GM12865 (cell line): ENCODE measurements at places on chromosomes 3 and 15.
A peak's percentile ranks its signal among the peaks of the same experiment; 100 is the strongest.

DNA sequence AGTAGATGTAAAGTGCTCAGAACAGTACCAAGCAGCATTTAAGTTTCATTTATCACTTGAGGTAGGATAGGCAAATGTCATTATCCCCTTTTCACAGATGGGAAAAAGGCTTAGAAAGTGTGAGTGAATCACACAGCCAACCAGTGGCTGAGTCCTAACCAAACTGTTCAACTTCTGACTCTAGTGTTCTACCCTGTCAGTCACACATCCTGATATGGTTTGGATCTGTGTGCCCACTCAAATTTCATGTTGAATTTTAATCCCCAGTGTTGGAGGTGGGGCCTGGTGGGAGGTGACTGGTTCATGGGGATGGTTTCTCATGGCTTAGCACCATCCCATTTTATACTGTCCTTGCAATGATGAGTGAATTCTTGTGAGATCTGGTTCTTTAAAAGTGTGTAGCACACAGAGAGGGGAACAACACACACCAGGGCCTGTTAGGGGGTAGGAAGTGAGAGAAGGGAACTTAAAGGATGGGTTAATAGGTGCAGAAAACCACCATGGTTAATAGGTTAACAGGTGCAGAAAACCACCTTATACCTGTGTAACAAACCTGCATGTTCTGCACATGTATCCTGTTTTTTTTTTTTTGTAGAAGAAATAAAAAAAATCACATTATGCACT, 304.7 kb downstream of the SUCLG2 start:
- peak; percentile 54 for DNase-seq

GRCh38 chr3:109117939-109118338, at the start of gene MORC1:
TSS of gene MORC1 (minus strand) at chr3:109118134. CDS start at chr3:109118059, 75 bp downstream.
- no peak for DNase-seq

DNA sequence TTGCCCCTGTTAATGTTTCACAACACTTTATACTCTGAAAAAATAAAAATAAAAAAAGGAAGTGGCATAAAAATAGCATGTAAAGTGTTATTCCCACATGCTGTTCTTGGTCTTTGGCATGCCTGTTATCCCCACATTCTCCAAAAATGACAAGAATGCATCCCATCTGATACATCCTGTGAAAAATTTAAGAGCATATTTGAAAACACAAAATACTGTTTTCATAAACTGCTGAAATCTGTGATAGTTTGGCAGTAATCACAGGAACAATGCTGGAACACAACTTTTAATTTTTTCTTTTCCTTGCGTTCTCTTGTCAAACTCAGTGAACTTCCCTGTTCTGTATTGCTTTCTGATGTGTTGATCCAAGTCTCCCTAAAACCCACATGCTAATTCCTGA, 288.8 kb downstream of the ROBO2 start:
- DNase-seq = no peak

GRCh38 chr3:12724794-12725193, 34.3 kb downstream of the TMEM40 start:
- no peak for DNase-seq

GRCh38 chr3:184423561-184423960, 43.7 kb downstream of the CHRD start:
- no peak for DNase-seq

GRCh38 chr15:81133782-81134461, at the start of gene CFAP161:
TSS of gene CFAP161 (plus strand) at chr15:81134270. CDS start at chr15:81134330, 60 bp downstream.
- no peak for DNase-seq

DNA sequence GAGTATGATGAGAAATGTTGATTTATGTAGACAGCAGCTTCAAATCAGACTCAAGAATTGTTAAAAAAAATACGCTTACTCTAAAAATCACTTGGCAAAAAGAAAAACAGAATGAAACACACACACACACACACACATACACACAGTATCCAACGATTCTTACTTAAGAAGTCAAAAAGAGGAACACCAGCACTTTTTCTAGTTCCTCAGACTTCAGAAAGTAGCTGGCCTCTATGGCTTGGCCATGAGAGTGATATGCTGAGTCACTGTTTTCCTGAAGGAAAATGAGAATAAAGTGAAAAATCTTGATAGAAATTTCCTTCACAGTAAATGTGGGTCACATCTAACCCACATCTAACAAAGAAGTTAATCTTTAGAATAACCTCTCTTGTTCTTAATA, 22.1 kb downstream of the CNTN3 start:
- no peak for DNase-seq

DNA sequence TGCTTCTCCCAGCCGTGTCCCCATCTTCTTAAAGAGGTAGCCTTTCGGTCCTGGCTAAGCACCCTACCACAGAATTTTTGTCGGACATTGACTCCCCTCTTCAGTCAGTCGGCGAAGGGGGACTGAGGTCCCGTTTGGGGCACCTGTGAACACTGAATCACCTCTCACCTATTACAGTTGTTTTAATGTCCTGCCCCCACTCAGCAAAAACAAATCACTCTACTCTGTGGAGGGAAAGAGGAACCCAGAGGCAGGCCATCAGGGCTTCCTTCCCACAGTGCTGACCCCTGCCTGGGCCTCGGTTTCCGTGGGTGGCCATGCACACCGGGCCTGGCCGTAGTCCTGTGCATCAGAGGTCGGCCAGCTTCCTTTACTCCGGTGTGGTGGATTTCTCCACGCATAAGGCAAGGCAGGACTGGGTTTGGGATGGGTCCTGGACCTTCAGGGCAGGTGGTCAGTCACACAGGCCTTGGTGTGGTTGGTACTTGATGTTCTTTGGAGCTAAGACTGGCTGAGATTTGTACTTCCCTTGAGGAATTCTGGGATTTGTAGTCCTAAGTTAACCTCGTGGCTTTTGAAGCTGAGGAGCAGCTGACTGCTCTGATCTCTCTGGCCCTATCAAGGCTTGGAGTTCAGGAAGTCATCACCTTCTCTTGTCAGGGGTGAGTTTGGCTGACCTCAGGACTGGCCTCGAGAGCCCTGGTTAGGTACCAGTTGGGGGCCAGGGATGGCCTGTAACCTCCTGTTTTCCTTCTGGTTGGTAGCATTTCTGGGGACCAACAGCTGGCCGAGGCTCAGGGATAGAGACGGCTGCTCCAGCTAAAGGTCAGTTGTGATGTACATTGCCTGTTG, 627 bp upstream of the FAM131A start:
- DNase-seq = no peak

DNA sequence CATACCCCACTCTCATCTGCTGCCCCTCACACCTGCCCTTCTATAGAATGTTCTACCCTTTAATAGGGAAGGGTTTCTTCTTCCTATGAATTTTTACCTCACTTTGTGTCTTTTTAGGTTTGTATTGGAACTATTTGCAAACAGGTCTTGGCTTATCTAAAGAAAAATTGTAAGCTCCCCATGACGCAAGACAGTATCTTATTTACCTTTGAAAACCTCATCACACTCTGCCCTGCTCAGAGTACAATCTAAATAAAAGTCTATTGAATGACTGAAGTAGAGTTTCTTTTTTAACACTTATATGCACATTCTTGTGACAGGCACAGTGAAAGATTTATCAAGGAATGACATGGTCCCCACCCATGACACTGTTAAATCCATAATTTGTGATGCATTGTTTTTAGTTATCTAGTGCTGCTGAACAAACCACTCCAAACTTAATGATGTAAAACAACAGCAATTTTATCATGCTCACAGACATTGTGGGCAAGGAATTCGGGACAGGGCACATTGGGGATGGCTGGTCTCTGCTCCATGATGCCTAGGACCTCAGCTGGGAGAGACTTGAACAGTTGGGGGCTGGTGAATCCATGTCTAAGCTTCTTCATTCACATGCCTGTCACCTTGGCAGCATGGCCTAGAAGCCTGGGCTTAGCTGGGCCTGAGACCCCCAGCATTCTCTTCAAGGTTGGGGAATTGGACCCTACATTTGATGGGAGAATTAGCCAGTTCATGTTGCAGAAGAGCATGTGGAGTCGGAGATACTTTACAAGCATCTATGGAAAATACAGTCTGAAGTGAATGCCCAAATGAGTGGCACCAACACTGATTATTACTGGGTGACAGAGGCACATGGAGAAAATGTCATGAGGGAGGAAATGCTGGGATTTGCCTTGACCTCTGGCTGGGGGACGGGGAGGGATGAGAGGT, 252.2 kb upstream of the CTDSPL start:
- DNase-seq = no peak

GRCh38 chr15:48963524-48964113, at the start of gene SHC4:
TSS of gene SHC4 (minus strand) at chr15:48963919. CDS start at chr15:48963015, 904 bp downstream.
- peak; percentile 53 for DNase-seq

- no peak for DNase-seq
These were observed 33.0 kb downstream of the MYZAP start for GRCh38 chr15:57624730-57625129.

DNA sequence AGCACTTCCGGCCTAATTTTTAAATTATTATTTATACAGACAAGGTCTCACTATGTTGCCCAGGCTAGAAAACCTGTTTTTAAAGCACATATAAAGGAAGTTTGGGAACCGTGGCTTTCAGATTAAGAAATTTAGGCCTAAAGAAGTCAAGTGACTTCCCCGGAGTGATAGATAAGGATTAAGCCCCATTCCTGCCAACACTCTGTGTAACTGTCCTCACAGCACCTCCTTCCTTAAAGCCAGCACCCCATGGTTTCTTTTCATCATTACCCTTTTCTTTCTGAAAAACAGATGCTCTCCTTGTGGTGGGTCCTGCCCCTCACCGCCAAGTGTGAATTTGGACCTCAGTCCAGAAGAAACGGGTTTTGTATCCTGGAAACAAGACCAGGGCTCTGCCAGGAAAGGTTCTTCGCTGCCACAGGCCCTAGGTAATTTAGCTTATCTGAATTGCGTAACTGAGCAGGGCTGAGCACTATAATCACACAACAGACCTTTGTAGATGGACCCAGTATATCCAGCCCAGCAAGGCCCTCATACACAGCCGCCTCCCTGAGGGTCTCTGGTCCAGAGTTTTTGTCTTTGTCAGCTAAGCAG, 231.3 kb downstream of the PLCL2 start:
- no peak for DNase-seq

DNA sequence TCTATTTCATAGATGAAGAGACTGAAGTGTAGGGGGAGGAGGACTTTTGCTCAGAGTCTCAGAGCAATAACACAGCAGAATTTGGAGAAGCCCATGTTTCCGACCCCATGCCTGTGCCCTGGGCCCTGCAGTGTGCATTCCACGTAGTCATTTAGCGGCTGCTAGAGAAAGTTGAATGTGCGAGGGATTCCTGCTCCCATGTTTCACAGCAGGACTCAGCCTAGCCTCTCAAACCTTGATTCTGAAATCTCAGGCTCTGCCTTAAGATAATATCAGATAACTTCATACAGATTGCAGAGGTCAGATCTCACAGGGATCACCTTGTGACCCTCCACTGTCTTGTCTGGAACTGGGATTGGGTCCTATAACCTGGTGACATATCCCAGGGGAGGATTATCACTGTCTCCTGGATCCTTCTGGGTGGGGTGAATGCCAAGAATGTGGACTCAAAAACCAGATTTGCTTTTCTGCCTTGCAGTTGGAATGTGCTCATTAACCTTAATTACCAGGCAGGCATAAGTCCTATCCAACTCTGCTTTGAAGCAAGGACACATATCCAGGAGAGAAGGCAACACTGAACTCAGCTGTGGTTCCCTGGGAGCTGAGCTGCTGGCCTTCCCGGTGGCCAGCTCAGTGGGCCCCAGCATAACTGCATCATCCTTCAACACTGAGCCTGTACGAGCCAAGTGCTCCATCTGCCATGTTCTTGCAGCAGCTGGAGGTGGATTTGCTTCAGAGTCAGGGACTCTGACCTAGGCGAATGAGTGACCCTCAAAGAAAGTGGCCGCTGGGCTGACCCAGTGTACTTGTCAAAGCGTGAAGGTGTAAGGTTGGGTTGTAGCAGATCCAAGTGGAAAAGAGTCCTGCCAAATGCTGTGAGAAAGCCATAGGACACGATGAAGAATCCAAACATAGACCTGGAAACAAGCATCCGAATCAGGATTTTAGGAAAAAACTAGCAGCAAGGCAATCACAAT, 43.0 kb downstream of the CTXND1 start:
- DNase-seq = no peak

DNA sequence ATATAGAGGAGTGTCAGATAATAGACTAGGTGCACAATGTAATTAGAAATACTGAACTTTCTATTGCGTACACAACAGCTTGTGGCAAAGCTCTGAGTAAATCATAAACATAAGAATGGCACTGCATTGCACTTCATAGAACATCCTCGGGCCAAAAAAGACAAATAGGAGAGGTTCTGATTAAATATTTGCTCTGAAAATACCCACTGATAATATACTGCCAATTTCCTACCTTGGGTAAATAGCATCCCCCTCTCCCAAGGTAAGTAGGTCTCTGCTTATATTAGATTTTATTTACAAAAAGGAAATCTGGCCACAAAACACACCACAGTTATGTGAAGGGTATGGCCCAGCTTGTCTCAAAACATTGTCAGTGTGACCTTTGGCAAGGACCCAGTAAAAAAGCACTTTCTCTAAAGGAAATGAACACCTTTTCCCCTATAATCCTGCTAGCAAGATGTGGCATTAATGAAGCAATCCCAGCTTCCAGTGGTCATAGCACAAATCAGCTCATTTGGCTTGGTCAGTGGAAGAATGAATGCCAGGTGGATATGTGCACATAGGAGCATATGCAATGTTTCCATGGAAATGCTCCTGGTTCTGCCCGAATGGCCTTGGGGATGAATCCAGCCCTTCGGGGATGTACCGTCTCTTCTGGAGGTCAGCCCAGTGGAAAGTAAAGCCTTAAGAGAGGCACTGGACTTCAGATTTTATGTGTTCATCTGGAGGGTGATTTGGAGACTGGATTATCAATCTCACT, 315.9 kb downstream of the LSAMP start:
- no peak for DNase-seq

DNA sequence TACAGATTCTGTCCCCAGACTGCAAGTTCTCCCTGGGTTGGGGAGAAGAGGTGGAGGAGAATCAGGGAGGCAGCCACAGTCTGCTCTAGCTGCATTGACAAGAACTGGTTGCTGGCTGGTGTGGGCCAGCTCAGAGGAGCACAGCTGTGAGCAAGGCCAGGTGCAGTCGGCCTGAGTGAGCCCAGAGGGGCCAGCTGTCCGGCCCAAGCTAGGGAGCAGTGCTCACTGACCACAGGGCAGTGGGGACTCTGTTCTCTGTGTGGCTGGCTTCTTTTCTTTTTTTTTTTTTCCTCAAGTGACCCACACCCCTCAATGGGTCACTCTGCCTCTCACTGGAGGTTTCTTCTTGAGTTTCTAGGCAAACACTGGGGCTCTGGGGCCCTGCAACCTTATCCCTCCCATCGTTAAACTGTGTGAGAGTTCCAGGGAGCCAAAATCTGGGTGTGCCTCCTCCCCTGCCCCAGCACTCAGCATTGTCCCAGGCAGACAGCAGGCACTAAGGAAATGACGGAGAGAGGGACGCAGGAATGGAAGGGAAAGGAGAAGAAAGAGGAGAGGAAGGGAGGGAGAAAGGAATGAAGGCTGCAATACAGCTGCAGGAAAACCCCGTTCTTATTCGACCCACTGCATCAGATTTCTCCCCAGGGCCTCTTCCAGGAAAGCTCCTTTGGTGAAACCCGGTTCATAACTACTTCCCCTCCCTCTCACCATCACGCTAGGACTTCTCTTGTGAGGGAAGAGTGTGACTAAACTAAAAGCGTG, 37.7 kb upstream of the HES1 start:
- no peak for DNase-seq

- DNase-seq = no peak
These were observed 130.6 kb downstream of the SMAD6 start for GRCh38 chr15:66832664-66833063.

GRCh38 chr15:59371458-59372351, 966 bp downstream of the MYO1E start:
- peak; percentile 48 for DNase-seq

GRCh38 chr3:165254812-165255211, 58.6 kb upstream of the SLITRK3 start:
- peak; percentile 28 for DNase-seq

GRCh38 chr15:99021027-99021627, 13.5 kb upstream of the PGPEP1L start:
- no peak for DNase-seq
